GM23338 (cell line): ENCODE measurements at places on chromosomes 3 and 15. TPM values are rescaled to one million over a fixed set of nuclear protein-coding genes. Genes with fewer than 3 reads are reported as not detected.

GRCh38 chr15:90300988-90301706 lies 35.7 kb downstream of the NGRN start:
- DNase-seq = peak; percentile 95

GRCh38 chr3:45056608-45057301 lies 30.7 kb downstream of the CLEC3B start:
- peak; percentile 68 for DNase-seq

- DNase-seq = peak; percentile 86
These were observed at the start of the genes DTX3L and PARP9 for GRCh38 chr3:122564155-122564912. TSS of gene DTX3L (plus strand) at chr3:122564338. CDS start at chr3:122564427, 89 bp downstream. TSS of gene PARP9 (minus strand) at chr3:122564300. CDS start at chr3:122559620, 4,680 bp downstream.

GRCh38 chr3:160384639-160385318 lies 14.2 kb downstream of the IFT80 start:
- DNase-seq = no peak

DNA sequence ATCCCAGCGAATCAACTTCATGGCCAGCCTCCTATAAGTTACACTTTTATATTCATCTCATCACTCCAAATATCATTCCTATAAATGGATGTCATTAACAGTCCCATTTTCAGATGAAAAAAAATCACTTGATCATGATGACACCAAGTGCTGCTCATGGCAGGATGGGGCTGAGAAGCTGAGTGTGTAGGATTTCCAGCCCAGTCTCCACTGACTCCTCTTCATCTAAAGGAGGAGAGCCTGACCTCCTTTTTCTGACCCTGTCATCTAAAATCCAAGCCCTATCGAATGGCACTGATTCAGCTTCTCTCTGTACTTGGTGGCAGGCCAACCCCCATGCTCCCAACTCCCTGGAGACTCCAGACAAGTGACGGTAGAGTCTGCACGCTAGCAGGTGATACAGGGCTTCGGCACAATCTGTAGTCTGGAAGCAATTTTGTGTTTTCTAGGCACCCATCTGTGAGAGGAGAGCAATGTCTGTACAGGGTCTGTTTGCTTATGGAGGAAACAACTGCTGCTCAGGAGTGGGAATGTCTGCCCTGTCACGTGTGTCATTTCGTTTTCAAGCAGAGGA lies 103.2 kb downstream of the EPHB1 start:
- DNase-seq = no peak

GRCh38 chr3:23395115-23395514 lies 192.0 kb downstream of the UBE2E2 start:
- DNase-seq = no peak

- DNase-seq = no peak
These were observed 4.3 kb downstream of the DUOX1 start for GRCh38 chr15:45134046-45134445.

DNA sequence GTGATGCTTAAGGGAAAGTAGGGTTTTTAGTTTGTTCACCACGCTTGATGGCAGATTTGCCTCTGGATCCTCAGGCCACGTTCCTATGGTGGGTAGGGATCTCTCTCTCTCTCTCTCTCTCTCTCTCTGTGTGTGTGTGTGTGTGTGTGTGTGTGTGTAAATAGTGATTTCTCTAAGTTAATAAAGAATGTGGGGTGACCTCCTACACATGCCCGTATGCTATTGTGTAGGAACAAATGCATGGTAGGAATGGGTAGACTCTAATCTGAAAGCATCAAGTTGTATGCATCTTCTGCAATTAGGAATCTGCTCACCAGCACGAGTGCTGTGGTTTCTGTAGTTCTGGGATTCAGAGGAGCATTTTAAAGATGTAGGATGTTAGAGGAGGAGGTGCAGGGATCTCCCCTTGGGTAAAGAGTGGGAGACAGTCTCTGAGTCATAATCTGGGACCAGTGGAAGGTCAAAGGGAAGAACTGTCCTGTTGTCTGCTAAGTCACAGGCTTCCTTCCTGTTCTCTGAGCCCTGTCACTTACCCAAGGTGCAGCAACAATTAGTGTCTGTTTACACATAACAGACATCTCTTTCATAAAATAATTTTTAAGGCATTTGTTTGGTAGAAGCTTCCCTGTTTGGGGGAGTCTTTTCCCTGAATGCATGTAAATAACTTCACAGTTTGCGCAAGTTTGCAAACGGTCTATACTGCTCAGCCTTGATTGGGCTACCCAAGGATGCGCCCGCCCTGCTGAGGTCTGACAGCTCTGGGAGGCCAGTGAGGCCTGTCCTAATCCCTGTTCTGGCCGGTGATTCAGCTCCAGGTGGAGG lies 139.8 kb downstream of the IGF1R start:
- no peak for DNase-seq

DNA sequence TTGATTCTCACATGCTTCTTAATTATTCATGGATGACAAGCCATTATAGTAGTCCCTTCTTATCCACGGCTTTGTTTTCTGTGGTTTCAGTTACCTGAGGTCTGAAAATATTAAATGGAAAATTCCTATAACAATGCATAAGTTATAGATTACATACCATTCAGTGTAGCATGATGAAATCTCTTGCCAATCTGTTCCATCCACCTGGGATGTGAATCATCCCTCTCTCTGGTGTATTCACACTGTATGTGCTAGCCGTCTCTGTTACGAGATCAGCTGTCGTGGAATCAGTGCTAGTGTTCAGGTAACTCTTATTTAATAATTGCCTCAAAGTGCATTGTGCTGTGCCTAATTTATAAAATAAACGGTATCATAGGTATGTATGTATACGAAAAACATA lies 5.2 kb downstream of the WDR5B start:
- no peak for DNase-seq

DNA sequence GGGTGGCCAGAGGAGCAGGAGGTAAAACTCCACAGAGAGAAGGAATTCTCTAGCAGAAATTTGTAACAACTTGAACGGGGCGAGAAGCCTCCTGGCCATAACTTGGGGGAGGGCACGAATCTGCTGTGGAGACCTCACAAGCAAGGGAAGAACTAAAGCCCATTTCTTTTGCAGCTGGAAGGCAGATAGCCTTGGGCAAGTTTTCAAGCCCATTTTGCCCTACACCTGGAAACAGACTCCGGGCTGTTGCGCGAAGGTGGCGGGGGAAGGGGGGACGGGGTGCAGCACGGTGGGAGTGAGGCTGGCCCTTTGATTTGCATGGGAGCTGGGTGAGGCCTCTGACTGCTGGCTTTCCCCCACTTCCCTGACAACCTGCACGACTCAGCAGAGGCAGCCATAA lies 168.8 kb downstream of the MEGF11 start:
- DNase-seq = no peak

DNA sequence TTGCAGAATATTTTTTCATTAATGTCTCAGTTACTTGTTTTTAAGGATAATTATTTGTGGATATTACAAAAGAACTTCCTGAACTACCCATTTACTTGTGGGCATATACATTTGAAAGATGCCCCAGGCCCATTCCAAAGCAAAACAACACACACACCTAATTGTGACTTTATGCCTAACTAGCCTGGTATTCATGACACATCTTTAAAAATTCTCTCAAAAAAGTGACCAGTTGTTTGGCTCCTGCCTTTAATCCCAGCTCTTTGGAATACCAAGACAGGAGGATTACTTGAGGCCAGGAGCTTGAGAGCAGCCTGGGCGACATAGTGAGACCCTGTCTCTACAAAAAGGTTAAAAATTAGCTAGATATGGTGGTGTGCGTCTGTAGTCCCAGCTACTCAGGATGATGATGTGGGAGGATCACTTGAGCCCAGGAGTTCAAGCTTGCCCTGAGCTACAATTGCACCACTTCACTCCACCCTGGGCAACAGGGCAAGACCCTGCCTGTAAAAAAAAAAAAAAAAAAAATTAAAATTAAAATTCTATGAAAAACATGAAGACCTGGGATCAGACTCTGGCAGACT lies 51.7 kb upstream of the SLC4A7 start:
- DNase-seq = no peak

GRCh38 chr3:69386556-69387385 lies 883 bp upstream of the FRMD4B start:
- DNase-seq = peak; percentile 41

DNA sequence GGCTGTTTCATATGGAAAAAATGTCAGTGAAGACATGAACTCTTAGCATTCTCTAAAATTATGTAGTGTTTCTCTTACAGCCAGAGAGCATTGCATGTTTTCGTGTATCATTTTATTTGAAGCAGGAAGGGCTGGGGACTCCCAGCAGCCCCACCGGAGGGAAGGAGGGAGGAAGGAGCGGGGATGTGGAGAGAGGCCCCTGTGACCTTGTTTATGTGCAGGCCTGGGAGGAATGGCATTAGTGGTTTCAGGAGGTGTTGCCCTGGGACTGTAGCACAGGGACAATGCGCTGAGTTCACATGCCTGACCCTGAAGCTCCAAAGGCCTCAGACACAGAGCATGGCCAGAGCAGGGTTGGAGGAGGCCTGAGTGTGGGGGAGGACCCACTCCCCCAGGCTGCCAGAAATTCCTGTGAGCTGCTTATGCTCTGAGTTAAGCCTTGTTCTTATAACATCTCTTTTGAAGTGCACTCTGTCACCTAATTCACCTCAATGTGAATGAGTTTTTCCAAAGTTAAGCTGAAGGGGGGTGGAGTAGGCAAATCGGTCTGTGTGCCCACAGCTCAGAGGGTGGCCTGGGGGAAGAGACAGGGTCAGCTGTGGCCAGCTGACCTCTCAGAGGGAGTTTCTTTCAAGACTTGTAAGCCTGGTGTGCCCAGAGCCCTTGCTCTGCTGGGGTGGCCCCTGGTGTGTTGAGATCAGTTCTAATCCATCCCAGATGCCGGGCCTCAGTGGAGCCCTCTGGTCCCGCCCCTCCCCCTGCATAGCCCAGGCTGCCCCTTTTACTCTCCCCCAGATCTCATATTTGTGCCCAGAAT lies 3.9 kb upstream of the RNU6-1 start:
- no peak for DNase-seq

DNA sequence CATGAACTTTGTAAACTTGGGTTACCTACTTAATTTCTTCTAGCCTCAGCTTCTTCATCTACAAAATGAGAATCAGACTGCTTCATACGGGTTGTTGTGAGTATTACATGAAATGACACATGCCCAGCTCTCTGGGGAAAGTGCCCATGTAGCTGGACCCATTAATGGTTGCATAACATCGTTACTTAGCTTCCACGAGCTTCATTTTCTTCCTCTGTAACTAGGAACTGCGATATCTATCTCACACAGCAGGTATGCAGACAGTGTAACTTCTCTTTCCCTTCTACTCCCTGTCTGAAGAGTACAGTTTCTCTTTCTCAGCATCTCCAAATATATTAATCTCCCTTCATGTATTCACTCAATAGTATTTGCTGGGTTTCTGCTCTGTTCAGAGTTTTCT lies 37.9 kb upstream of the DLG1 start:
- DNase-seq = no peak

DNA sequence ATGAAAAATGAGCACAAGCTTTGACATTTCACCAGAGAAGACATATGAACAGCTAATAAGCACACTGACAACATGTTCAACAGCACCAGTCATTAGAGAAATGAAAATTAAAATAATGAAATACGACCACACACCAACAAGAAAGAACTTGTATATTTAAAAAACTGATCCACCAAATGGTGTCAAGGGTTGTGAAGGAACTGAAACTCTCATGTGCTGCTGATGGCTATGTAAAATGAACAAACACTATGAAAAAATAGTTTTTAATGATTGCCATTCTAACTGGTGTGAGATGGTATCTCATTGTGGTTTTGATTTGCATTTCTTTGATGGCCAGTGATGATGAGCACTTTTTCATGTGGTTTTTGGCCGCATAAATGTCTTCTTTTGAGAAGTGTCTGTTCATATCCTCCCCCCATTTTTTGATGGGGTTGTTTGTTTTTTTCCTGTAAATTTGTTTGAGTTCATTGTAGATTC lies 193.8 kb downstream of the SCAPER start:
- DNase-seq = no peak

DNA sequence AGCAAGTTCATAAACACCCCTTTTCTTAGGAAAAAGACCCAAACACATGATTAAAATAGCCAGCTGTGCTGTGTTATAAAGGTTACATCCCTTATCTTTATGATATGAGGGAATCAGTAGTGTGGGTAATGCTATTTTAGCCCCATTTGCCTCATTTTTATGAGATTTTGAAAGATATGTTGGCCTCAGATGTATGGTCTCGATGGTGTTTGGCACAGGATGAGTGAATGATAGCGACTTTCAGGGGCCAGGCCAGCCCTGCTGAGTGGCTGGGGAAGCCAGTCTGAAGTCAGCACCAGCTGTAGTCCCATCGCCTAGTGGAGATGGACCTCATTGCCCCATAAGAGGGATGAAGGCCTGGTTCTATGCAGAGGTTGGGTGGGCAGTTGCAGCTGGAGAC lies 105.0 kb upstream of the HACD2 start:
- no peak for DNase-seq

GRCh38 chr3:58198804-58199203 lies 12.0 kb downstream of the DNASE1L3 start:
- no peak for DNase-seq

DNA sequence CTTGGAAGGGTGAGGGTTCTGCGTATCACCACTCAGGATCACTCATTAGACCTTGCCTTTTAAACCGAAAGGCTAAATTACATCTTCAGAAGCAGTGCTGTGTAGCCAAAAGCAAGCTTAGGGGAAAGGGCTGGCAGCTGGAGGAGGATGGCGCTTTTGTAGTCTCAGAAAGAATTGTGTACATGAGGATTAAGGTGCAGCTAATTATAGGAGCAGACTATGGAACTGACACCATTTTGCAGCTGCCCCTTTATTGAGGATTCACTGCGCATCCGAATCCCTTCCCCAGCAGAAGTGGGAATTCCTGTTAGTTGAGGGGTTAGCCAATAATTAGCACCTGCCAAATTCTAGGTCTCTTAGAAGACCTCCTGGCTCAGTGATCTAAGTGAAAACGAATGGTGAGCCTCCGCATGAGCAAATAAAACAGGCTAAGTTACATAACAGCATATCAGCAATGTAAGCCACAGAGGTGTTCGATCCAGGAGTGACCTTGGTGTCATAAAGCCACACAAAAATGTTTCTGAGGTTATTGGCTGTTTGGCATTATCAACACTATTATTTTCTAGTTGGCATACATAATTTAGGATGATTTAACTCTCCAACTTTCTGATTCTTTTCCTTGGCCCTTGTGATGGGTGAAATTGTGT lies 42.6 kb upstream of the SEMA6D start:
- no peak for DNase-seq

EXD1 gene
- total RNA-seq = 0.07 TPM in 1 of 2 replicates, not detected in the other

OXTR gene
- total RNA-seq = 7.8 and 9.3 TPM in 2 replicates

SLC24A1 gene
- 4.5 and 6.1 TPM in 2 replicates for total RNA-seq

ARPIN gene
- total RNA-seq = 1.4 and 2.8 TPM in 2 replicates

SLC12A8 gene
- total RNA-seq = 10.1 and 15.9 TPM in 2 replicates

TMEM212 gene
- total RNA-seq = not detected in 2 replicates
